ENCODE measurements at places on chromosomes 11 and 22. TPM values are rescaled to one million over a fixed set of nuclear protein-coding genes. Genes with fewer than 3 reads are reported as not detected.

The FAM181B gene
- total RNA-seq: not detected

The AMBRA1 gene
- 12.4 TPM for total RNA-seq

The FADD gene
- 45.2 TPM for total RNA-seq

The PICALM gene
- 173 TPM for total RNA-seq

The RNF214 gene
- total RNA-seq: 7.1 TPM

Measured in lung microvascular endothelial cell (primary cell).